ENCODE measurements at places on chromosomes 6 and 20. TPM values are rescaled to one million over a fixed set of nuclear protein-coding genes. Genes with fewer than 3 reads are reported as not detected.

DNA sequence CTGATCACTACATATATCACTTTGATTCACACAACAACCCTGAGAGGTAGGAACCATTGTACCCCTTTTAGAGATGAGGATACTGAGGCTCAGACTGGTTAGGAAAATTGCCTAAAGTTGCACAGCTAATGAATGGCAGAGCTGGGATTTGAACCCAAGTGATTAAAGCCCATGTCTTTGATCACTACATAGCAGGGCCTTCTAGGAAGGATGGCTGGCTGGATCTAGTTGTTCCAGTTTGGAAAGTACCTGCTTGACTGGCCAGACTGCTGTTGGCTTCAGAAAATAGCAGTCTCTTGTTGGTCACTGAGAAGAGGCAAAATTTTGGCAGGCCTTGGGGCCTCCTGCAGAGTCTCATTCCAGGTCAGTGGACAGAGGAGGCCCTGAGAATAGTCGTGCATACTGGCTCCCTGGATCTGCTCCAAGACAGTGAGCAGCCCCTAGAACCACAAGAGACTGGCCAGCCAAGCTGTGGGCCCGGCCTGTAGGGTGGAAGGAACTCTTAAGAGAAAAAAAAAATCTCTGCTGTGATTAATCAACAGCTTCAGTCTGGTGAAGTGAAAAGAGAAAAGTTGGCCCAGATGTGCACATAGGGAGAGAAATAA lies 17.5 kb downstream of the PPARD start:
- DNase-seq = no peak

- no peak for DNase-seq
Measured at GRCh38 chr20:17059465-17059864, 167.4 kb upstream of the PCSK2 start.

GRCh38 chr6:47484616-47485015 lies 7.0 kb downstream of the CD2AP start:
- no peak for DNase-seq

GRCh38 chr20:59810449-59811187 lies 122.8 kb downstream of the SYCP2 start:
- DNase-seq = no peak

DNA sequence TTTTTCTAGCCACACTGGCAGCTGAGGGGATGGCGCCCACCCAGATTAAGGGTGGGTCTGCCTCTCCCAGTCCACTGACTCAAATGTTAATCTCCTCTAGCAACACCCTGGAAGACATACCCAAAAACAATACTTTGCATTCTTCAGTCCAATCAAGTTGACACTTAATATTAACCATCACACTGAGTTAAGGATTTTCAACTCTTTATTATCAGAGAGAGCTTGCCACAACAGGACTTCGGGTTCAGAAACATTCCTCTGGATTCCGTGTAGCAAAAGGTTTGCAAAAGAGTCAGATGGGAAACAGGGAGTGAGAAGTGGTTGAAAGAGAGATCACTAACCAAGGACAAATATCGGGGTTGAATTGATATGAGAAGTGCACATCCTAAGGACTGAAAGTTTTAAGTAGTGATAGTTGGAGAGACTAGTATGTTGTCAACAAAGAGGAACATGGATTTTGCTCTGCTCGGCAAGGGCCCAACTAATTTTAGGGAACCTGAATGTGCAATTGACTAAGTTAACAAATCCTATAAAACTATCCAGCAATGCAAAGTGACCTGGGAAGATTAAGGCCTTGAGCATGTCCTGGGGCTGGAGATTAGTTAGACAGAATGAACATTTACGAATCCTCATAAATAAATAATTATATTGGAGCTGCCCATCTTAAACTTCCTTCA lies 137.0 kb upstream of the TENT5A start:
- no peak for DNase-seq

GRCh38 chr6:157965387-157965786 lies 16.3 kb upstream of the SYNJ2 start:
- DNase-seq = no peak

- no peak for DNase-seq
Measured at GRCh38 chr6:97032955-97033354, 108.4 kb downstream of the KLHL32 start.

DNA sequence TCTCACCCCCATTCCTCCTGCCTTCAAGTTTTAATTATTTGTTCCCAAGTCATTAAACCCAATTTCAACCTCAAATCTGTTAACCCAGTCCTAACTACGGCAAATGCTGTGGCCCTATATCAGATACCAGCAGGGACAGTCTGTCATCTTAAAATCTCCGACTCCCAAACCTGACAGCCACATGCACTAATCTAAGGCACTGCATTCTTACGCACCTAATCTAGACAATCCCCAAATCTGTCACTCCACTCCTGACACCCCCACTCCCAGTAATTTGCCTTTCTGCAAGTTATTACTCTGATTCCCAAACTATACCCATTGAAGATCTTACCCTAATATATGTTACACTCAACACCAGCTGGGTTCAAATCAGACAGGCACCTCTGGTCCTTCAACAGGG lies 2.5 kb downstream of the MTCH1 start:
- no peak for DNase-seq

TTBK1 gene
- 0.19 TPM for total RNA-seq

COL11A2 gene
- total RNA-seq = 1.1 TPM

CALHM4 gene
- total RNA-seq = not detected

GHRH gene
- total RNA-seq = not detected

CST8 gene
- total RNA-seq = not detected

FARS2 gene
- total RNA-seq = 20.5 TPM

RSPH9 gene
- total RNA-seq = 0.11 TPM

C6orf132 gene
- total RNA-seq = 2.0 TPM

Measured in Right ventricle myocardium inferior (tissue), 1 donor.